Activated gamma-delta T cell treated with Interleukin-2 at 50 U/mL for 16 hours (primary cell): ENCODE measurements at places on chromosomes 1 and 21.

- DNase-seq, result no peak
Observed at GRCh38 chr21:29771491-29772066, 168.2 kb downstream of the GRIK1 start.

GRCh38 chr1:8155528-8156186 is 129.5 kb upstream of the ERRFI1 start:
- DNase-seq, result no peak

DNA sequence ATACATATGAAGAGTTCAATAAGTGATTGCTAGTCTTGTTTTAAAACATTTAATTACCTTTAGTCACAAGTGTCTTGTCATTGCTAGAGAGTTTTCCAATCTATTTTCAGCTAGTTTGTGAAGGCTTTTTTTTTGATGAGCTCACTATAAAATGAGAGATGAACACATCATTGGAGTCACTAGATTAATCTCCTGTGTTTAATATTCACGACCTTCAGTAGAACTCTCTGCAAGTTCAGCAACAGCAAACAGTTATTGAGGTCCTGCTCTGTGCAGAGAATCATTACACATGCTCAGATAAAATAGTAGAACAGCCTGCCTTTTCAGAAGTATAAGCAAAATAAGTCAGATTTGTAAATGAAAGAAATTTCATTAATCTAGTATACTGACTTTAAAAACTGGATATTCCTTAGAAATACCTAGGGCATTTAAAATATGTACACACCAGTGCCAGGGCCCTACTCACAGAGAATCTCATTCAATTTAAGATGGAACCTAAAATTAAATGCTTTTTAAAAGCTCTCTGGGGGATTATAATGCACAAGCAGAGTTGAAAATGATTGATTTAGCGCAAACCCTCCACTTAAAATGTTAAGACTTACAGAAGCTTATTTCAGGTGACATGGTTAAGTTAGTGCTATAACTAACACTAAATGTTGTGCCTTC is 30.5 kb downstream of the KRTAP20-3 start:
- DNase-seq, result no peak

DNA sequence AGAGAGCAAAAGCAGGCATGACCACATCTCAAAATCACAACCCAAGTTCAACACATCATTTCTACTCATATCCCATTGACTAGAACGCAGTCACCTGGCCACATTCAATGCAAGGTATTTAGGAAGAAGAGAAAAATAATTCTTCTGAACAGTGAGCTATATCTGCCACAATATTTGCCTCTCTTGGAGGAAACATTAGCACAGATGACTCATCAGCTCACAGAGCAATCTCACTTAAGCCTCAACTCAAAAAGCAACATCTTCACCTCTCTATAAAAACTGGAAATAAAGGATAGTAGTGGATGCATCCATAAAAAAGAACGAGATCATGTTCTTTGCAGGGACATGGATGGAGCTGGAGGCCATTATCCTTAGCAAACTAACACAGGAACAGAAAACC is 143.9 kb upstream of the FMN2 start:
- DNase-seq, result no peak

- no peak for DNase-seq
Observed at GRCh38 chr21:25369524-25370300, 237.6 kb downstream of the MRPL39 start.

GRCh38 chr1:231871878-231872277 is 245.3 kb downstream of the DISC1 start:
- DNase-seq, result no peak

- DNase-seq, result no peak
Observed at GRCh38 chr1:59707178-59707791, 107.5 kb upstream of the HOOK1 start.

DNA sequence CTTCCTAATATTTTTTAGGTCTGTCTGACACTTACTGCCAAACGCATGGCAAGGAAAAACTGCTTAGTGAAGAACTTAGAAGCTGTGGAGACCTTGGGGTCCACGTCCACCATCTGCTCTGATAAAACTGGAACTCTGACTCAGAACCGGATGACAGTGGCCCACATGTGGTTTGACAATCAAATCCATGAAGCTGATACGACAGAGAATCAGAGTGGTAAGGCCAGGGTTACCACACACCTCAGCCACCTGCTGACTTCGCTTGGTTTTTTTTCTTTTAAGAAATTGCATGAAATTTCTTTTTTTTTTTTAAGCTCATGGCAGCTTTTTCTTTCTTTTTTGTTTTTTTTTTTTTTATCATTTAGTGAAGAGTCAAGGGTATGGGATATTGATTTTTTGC is 17.2 kb downstream of the ATP1A1 start:
- peak; percentile 49 for DNase-seq

- no peak for DNase-seq
Observed at GRCh38 chr1:98216304-98216703, 295.5 kb upstream of the DPYD start.

GRCh38 chr1:201291916-201292315 is 8.6 kb downstream of the PKP1 start:
- DNase-seq, result no peak

- DNase-seq, result no peak
Observed at GRCh38 chr1:68206848-68207689, 25.3 kb downstream of the WLS start.

DNA sequence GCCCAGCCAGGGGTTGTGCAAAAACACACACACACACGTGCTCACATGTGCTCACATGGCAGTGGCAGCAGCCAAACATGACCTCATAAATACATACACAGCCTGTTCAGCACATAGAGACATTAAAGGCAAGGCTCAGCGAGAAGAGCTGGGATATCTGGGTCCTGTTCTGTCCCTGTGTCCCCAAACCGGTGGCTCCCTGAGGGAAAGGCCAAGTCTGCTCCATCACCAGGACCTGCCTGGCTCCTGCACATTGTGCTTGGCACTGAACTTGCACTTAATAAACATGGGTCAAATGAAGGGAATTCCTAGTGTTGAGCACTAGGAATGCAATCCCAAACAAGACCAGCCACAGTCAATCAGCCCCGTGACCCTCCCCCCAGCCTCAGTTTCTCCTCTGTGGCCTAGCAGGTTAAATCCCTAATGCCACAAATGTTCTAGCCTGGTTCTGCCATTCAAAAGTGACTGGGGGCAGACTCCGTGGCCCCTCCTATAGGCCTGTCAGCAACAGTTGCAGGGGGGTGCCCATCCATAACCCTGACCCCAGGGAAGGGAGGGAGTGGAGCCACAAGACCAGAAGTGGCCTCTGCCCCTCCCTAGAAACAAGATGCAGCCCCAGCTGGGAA is 160.9 kb upstream of the VAMP3 start:
- DNase-seq, result no peak

DNA sequence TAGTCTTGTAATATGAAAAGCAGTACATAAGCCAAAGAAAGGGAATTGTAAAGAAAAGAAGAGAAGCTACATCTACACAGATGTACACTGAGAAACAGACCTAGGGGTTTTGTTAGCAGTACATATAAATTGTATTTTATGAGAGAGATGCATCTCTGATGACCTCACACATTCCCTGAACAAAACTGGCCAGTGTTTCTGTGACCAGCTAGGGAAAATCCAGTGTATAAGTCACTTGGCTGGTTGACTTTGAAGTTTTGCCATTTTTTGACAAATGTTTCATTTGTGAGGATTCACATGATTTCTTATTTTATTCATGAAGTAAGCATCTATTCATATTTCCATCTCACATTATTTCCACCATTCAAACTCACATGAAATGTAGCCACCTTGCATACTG is 28.3 kb upstream of the DYNLT5 start:
- no peak for DNase-seq

DNA sequence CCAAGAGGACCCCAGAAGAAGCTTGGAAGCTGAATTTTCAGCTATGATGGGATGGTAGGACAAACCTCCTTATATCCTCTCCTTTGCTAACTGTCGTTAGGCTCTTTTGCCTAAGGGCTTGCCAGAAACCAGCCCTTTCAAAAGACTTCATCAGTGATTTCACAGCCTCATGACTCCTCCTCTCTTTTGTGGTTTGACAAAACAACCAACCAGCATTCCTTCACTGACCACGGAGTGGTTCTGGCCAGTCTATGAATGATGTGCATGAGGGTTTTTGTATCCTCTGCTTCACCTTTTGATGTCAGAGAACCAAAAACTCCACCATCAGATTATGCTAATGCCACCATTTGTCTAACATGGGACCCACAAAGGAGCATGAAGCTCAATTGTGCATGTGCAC is 116.9 kb upstream of the COA6 start:
- no peak for DNase-seq

DNA sequence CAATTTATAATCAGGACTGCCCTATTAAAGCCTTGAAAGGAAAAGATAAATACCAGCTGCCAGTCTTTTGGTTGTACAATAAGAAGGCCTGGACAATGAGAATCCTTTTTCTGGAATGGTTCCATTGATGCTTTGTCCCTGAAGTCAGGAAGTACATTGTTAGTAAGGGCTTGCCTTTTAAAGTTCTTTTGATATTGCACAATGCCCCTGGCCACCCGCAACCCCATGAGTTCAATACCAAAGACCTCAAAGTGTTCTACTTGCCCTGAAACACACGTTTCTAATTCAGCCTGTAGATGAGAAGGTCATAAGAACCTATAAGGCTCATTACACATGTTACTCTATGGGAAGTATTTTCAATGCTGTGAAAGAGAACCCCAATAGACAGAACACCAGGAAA is 112.1 kb downstream of the OLFM3 start:
- no peak for DNase-seq

DNA sequence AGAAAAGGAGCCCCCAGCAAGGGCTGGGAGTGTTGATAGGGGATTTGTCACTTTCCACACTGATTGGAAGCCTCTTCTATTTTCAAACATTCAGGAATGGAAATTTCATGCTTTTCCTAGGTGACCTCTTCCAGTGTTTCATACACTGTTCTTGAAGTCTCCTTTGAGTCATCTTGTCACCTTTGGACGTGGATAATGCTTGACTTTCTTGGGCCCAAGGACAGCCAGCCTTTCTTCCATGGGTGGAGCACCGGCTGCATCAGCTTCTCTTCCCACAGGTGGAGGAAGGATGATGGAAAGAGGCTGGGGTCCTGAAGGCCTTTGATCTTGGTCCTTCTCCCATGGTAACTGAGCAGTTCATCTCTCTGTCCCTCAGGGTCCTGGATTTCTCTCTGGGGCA is 11.9 kb upstream of the PIGR start:
- no peak for DNase-seq

- no peak for DNase-seq
Observed at GRCh38 chr1:157073944-157074685, 25.5 kb downstream of the ETV3L start.

GRCh38 chr1:7383671-7384520 is 387.2 kb upstream of the VAMP3 start:
- DNase-seq, result no peak

DNA sequence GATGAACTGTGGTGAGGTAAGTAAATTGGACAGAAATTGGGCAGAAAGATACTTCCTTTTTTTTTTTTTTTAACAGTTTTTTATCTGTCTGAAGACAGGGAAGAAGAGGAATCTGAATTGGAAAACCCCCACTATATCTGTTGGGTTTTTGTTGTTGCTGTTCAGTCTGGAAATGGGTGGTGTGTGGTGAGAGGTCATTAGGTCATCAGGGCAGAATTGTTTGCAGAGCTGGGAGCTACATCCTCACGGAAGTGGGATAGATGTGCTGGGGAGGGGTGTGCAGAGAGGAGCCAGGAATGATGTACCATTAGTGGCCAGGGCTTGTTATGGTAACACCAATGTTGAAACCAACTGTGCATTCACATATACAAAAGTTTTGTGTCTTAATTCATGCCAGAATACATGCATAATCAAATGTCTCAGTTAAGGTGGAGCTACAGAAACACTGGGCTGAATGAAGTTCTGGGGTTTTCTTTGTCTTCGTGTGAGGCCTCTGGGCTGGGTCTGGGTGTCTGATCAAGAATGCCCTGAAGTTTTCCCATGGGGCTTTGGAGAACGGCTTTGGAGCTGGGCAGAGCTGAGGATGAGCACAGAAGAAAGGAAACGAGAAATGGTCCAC is 12.4 kb downstream of the USP25 start:
- DNase-seq, result no peak

DNA sequence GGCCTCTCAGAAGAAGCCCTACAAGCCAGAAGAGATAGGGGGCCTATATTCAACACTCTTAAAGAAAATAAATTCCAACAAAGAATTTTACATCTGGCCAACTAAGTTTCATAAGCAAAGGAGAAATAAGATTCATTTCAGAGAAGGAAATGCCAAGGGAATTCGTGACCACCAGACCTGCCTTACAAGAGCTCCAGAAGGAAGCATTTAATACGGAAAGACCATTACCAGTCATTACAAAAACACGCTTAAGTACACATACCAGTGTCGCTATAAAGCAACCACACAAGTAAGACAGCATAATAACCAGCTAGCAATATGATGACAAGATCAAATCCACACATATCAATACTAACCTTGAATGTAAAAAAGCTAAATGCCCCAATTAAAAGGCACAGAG is 704.9 kb upstream of the CHRM3 start:
- DNase-seq, result no peak
